Renal cortical epithelial cell (primary cell): ENCODE measurements at places on chromosomes 16 and 17. TPM values are rescaled to one million over a fixed set of nuclear protein-coding genes. Genes with fewer than 3 reads are reported as not detected.
A peak's percentile ranks its signal among the peaks of the same experiment; 100 is the strongest.

DNA sequence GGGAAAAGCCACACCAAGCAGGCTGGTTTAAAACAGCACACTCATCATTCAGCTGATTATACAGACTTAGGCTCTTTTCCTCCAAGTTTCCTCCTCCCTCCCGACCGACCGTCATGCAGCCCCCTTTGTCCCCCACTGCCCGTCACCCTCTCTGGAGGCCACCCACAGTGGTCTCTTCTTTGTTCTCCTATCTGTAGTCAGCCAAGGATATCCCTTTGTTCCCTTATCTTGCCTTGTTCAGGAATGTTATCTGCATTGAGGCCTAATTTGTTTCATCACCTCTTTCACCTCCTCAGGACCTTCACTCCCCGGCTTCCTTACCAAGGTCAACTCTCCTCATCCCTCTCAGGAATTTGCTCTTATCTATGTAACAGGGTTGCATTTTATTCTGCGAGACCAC lies 186.4 kb upstream of the CDH13 start:
- no peak for DNase-seq

The NEK8 gene
- 2.4 and 5.6 TPM in 2 replicates for total RNA-seq

The CCL17 gene
- total RNA-seq: not detected in 2 replicates

The SOX15 gene
- total RNA-seq: 0.60 and 2.4 TPM in 2 replicates

DNA sequence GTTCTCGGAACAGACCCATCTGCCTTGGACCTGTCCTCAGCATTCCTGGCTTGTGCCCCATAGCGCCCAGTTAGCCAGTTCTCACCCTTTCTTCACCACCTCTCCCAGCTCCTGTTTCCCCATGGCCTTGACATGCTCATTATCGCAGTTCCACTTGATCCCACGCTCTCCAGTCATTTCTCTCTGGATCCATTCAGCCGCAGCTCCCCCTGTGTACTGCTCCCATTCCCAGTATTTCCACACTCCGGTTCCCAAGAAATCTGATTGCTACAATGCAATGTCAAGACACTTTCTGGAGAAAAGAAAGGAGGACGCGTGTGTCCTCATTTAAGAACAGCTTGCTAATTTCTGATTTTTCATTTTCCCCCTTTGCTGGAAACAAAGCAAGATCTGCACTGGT lies 55.4 kb downstream of the TMEM186 start:
- DNase-seq: no peak

GRCh38 chr17:74745548-74746177 lies 2.8 kb upstream of the NHERF1 start:
- no peak for DNase-seq

DNA sequence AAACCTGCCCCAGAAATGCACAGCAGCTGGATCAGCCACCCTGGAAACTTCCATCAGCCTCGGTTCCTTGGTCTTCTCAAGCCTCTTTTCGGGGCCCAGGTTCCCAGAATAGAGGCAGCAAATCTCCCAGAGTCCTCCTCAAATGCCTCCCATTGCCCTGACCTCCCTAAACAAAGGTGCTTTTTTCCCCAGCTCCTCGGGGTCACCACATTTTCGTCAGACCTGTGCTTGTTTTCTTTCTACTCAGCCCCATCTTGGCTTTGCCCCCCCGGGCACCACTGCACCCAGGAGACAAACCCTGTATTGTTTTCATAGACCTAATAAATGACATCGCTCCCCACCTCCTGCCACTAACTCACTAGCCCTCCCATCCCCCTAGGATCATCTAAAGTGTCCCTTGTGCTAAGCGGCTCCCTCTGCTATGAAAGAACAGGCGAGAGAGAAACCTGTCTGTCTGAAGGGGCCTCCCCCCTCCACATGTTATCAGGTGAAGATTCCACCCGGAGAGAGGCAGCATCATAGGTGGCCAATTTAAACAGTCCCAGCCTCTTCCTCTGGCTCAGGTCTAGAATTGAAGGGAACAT lies 451.1 kb downstream of the SOX9 start:
- DNase-seq: no peak

GRCh38 chr17:66716236-66717026 lies 118.5 kb upstream of the CACNG5 start:
- no peak for DNase-seq

DNA sequence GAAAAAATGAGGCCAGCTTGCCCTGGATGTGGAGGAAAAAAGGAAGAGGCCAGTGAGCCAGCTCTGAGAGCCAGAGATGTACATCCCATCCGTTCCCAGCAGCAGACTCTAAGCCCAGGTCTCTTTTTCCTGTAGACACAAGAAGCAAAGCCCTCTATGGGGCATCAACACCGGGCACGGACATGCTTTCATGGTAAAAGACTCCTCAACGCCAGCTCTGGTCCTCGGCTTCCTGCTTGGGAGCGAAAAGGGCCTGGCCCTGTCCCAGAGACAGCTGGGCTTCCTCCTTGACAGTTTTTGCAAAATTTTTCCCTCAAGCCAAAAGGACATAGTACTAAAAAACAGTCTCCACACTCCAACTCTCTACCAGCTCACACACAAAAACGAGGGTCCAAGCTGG lies 27.1 kb downstream of the PELP1 start:
- DNase-seq: no peak

- DNase-seq: peak; percentile 34
These were observed 45.0 kb downstream of the KCNJ16 start for GRCh38 chr17:70119983-70120382.

The HSD11B2 gene
- 1.7 TPM in 1 of 2 replicates, not detected in the other for total RNA-seq
